Activated CD4-positive, CD25-positive, alpha-beta regulatory T cell (primary cell): ENCODE measurements at places on chromosomes 2 and 18.

- DNase-seq, result no peak
Observed at GRCh38 chr2:56589194-56589593, 405.4 kb downstream of the CCDC85A start.

- DNase-seq, result no peak
Observed at GRCh38 chr2:27255187-27255586, 7.7 kb downstream of the SLC30A3 start.

DNA sequence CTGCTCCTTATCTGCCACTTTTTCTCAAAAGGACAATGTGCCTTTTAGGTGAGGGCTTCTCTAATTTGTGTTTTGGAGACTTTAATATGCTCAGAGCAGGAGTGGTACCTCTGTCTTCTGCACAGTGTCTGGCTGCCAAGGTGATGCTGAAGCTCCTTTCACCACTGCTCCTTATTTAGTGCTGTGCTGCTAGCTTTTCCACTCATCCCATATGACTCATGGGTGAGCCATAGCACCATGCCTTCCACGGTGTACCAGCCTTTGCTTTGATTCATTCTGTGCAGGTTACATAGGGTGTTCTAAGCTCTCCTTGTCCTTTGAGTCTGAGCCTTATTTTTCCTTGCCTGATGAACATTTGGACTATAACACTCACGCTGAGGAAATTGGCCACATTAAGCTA is 202.4 kb downstream of the ARL6IP6 start:
- DNase-seq, result no peak

GRCh38 chr2:215773728-215774127 is 239.6 kb downstream of the MREG start:
- no peak for DNase-seq

DNA sequence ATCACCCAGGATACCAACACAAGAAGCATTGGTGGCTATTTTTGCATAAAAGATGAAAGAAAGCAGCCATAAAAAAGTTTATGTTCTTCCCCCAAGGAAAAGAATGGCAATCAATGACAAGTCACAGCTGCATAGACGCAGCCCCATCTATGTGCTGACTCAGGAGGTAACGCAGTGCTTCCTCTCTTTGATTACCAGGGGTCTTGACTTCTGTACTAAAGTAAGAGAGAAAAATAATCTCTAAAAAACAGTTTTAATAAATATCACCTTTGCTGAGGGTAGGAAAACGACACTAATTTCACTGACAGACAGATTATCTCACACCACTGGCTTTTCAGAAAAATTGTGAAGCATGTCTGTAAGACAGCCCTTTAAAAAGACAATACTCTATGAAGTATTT is 33.9 kb upstream of the EVA1A start:
- no peak for DNase-seq

DNA sequence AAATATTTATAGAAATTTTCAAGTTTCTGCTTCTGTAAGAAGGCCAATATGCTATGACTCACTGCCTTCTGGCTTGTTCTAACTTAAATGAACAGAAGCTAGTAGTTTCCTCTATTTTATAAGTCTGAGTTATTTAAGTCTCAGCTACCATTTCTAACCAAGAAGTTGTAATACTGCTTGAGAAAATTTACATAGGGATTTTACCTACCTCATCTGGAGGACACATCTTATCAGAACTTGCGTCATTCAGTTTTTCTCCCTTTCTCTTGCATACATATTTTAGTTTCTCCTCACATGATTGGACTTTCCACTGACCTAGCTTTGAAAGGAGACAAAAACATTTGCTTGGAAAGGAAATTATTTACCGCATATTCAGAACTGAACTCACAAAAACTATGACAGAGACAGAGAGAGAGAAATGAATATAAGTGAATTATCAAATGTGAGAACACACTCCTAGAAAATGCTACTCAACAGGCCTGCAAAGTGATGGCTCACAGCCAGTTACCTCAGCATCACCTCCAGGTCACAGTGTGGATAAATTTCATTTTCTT is 81.1 kb upstream of the CD302 start:
- no peak for DNase-seq

GRCh38 chr18:25240420-25240770 is 111.6 kb downstream of the ZNF521 start:
- no peak for DNase-seq

- DNase-seq, result no peak
Observed at GRCh38 chr2:190831941-190832340, 48.7 kb upstream of the GLS start.

DNA sequence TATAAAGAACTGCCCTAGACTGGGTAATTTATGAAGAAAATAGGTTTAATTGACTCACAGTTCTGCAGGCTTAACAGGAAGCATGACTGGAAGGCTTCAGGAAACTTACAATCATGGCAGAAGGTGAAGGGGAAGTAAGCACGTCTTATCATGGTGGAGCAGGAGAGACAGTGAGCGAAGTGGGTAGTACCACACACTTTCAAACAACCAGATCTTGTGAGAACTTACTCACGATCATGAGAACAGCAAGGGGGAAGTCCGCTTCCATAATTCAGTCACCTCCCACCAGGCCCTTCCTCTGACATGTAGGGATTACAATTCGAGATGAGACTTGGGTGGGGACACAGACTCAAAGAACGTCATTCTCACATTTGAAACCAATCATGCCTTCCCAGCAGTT is 260.1 kb upstream of the FAM98A start:
- DNase-seq, result no peak

GRCh38 chr18:76495006-76495370 is at the start of gene ZNF516:
Gene ZNF516 (minus strand): TSS chr18:76495242. CDS start chr18:76443054, 52,188 bp downstream.
- DNase-seq, result no peak

GRCh38 chr2:29192526-29192925 is 77.3 kb downstream of the CLIP4 start:
- DNase-seq, result no peak

- no peak for DNase-seq
Observed at GRCh38 chr2:65128297-65129190, 1.4 kb downstream of the RAB1A start.

DNA sequence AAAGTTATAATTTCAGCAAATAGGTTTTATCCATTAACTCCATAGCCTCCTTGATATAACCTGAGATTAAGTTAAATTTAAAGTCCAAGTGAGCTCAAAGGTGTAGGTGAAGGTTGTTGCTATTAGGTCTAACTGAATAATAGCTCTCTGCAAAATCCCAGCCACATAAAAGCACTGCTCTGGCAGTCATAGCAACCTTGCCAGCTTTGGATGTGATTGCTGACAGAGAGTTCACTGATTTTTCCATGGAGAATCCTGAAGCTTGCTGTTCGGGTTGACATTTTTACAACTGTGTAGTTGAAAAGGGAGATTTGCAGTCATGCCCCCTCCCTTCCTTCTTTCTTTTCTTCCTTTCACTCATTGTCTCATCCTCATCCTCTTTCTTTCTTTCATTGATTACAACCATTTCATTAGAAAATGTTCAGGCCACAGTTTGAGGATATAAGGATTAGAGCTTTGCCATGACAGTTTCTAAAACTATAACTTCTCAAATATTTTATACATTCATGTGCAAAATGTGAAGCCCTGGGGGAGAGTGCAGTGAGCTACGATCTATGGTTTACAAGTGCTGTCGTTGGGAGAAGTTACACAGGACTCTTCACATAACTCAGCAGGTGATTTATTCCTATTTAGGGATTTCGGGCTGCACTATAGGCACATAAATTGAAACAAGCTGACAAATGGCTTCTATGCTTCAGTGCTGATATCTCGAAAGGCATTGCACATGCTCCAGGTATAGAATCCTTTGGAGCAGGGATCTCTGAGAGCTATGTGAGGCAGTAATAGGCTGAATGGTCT is 193.8 kb downstream of the LRRTM4 start:
- no peak for DNase-seq

DNA sequence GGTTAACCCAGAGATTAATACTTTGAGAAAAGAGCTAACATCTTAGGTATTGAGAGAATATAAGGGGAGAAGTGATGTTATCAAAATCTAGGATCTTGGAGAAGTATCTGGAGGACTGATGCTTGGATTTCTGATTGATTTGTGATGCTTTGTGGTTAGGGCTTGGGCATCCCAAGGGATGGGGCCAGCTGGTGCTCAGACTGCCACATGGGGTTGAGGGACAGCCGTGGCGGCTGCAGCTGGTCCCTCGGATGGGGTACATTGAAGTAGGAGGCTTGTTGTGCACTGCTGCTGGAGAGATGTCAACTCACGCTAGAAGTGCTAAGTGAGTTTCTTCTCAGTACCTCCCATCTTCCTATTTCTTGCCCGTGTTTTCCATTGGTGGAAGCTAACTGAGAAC is 22.4 kb downstream of the HRH4 start:
- DNase-seq, result no peak

DNA sequence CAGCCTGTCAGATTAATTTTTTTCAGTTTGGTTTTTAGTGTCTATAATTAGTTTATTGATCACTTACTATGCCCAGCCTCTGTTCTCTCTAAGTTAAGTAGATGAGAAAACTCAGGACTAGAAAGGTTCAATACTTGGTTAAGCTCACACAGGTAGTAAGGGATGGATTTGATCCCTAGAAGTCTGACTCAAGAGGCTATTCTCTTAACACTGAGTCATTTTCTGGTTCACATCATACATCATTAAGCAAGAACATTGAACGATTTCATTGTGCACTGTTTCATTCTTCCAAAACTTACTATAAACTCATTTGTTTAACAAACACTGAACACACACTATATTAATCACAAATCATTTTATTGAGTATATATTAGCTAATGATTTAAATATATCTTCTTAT is 54.1 kb upstream of the SLC38A11 start:
- DNase-seq, result no peak

DNA sequence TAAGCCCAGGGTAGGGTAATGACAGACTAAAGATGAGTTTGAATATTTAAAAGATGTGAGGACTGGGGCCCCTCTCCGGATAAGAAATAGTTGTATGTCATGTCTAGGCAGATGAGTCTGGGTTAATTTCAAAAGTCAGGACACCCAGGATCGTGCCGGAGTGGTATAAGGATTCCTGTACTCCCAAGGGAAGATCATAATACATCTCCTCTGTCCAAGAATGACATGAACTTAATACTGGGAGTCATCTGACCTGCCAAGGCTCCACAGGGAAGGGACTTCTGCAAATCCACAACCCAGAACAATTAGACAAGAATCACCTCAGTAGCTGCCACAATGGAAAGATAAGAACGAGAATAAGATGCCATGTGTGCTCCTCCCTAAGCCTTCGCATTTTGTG is 17.1 kb downstream of the RPRM start:
- DNase-seq, result no peak

DNA sequence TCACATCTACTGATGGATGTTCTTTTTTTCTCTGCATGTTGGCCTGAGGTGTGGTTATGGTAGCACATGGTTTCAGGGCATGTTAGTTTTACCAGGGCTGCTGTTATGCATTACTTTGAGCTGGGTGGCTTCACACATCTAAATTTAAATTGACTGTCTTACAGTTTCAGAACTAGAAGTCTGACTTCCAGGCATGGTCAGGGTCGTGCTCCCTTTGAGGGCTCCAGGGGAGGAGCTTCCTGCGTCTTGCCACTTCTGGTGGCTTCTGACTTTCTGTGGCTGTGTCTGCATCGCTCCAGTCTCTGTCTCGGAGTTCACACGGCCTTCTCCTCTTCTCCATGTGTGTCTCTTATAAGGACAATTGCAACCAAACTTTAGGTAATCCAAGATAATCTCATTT is 143.9 kb downstream of the GALR1 start:
- no peak for DNase-seq

GRCh38 chr2:240628808-240629618 is 3.7 kb downstream of the GPR35 start:
- DNase-seq, result no peak

- DNase-seq, result no peak
Observed at GRCh38 chr2:64143169-64144056, 807 bp downstream of the PELI1 start.

DNA sequence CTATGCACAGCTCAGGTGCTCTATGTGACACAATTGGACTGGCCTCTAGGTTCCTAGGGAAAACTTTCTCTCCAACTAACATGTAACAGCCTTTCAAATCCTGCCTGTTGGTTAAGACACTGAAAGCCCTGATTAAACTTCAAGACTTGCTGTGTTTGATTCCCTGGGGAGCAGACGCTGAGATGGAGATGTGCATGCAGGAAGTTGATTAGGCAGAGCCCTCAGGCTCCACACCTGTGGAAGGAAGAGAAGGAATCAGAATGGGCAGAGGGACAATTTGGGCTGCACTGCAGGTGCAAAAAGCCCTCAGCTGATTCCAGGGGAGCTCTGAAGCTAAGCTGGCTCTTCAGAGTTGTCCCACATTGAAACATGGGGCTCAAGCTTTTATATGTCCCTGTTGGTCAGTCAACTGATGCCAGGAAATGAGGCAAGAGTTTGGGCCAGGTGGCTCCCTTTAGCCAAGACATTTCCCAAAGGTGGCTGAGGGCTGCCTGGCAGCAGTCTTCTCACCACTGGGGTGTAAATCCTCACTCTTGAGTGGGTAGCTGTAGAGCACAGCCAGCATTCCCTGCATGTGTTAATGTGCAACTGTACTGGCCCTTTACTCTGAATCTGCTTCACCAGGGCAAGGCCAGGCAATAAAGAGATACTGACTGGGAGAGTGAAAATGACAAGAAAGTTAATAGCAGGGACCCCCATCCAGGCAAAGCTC is 199.5 kb upstream of the DDX18 start:
- no peak for DNase-seq

DNA sequence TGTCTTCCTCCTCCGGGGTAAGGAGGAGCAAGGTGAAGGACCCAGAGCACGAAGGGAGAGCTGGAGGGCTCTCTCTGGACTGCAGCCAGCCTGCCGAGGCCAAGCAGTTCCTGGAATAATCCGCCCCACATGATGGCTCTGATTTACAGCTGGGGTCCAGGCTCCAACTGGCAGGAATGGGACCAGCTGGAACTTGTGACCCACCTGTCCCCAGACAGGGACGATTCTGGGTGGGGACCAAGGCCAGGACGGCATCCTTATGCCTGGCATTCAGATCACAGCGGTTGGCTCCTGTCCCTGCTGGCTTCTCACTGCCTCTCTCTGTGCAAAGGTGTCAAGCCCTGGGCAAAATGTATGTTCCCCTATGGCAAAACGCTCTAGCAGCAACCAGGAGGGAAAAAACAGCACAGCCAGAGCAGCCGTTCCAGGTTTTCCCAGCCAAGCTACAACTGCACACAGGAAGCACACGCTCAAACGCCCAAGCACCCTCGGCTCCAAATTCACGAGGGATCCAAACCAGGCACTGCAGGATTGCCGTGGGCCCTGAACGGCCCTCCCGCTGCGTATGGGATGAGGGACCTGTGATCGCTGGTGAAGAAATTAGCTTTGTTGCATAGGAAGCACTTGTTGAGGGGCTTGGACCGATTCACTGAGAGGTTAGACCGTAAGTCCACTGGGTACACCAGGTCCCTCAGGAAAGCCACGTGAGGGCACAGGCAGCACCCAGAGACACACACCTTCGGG is 35.8 kb downstream of the FAM178B start:
- no peak for DNase-seq

GRCh38 chr2:121664086-121664485 is 14.8 kb upstream of the CLASP1 start:
- no peak for DNase-seq

- DNase-seq, result no peak
Observed at GRCh38 chr18:62790871-62791772, 75.8 kb downstream of the PHLPP1 start.

- no peak for DNase-seq
Observed at GRCh38 chr18:31710826-31711225, 26.4 kb upstream of the B4GALT6 start.

- DNase-seq, result no peak
Observed at GRCh38 chr2:22902180-22902550, 482.8 kb upstream of the KLHL29 start.

- DNase-seq, result no peak
Observed at GRCh38 chr2:165015052-165015642, 59.8 kb upstream of the SLC38A11 start.
